Cardiac muscle cell (in vitro differentiated cells and primary cell): ENCODE measurements at places on chromosomes 4 and X. TPM values are rescaled to one million over a fixed set of nuclear protein-coding genes. Genes with fewer than 3 reads are reported as not detected.

Gene CITED1
- polyA plus RNA-seq = 1.0 TPM in 1 of 2 replicates, not detected in the other

DNA sequence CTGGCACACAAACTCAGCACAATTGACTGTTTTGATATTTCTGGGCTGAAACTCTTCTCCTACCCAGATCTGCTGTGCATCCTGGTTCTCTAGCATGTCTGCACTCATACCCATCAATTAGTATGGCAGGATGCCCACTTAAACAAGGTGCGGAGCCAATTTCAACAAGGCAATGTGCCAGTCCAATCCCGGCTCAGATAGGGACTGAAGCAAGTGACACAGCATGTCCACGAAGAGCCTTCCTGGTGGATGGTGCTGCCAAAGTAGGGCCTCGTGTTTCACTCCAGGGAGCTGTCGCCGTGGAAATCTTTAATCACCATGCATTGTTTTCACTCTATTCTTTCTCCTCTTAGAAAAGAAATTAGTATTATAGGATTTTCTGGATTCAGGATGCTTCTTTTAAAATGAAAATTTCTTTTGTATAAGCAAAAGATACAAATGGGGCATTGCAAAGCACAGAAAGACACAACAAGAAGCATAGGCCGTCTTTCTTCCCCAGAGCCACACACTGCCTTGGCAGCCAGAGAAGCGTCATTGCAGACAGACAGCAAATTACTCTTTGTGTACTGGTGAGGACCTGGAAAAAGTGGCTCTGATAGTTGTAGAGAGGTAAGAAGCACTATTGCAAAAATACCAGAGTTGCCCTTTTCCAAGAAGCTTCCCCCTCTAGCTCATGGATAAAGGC, 40.6 kb upstream of the LSM6 start:
- H3K27me3 ChIP-seq = no peaks in the 10 kb centered on the region
- no peaks in the 10 kb centered on the region for H3K4me1 ChIP-seq
- no peak for DNase-seq
- no peak overlapping the region for H3K27ac ChIP-seq
- no peak overlapping the region for H3K4me3 ChIP-seq
- H3K36me3 ChIP-seq = no peaks in the 10 kb centered on the region

- H3K27ac ChIP-seq = no peak overlapping the region
- no peak overlapping the region for H3K4me3 ChIP-seq
- no peaks in the 10 kb centered on the region for H3K4me1 ChIP-seq
- no peaks in the 10 kb centered on the region for H3K27me3 ChIP-seq
- DNase-seq = peak; percentile 63
- H3K36me3 ChIP-seq = no peaks in the 10 kb centered on the region
Observed at GRCh38 chr4:82744284-82744968, 54.2 kb downstream of the SCD5 start.

- no peak for DNase-seq
- no peaks in the 10 kb centered on the region for H3K36me3 ChIP-seq
- no peaks in the 10 kb centered on the region for H3K27me3 ChIP-seq
- no peak overlapping the region for H3K4me3 ChIP-seq
Observed at GRCh38 chr4:134499074-134499473, 297.5 kb upstream of the PABPC4L start.

- no peaks in the 10 kb centered on the region for H3K27me3 ChIP-seq
- H3K4me3 ChIP-seq = no peak overlapping the region
- no peaks in the 10 kb centered on the region for H3K4me1 ChIP-seq
- no peak for DNase-seq
- no peaks in the 10 kb centered on the region for H3K36me3 ChIP-seq
Observed at GRCh38 chr4:112775801-112776200, 138.9 kb downstream of the LARP7 start.

Gene UBE2D3
- 241 and 350 TPM in 2 replicates for polyA plus RNA-seq

Gene TMPRSS11D
- 0.27 TPM in 1 of 2 replicates, not detected in the other for polyA plus RNA-seq

DNA sequence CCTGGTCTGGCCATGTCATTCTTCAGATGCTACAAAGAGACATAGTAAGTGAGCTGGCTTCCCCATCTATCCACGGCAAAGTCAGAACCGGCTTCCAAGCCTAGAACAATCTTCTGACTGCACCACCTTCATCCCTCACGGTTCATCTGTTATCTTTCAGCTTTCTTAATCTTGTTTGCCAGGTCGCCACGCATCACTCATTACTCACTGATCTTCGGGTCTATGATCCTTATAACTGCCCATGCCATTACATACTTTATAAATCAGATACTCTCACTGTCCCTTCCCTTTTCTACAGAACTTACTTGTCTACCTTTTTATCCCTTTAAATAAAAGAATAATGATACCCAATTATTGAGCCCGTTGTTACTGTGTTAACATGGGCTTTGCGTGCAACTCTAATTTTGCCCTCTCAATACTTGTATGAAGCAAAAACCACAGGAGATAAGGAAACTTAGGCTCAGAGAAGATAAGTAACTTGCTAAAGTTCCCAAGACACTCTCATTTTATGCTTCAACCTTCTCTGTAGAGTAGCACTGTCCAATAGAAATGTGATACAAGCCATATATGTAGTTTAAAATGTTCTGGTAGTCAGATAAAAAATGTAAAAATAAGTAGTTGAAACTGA, 171.7 kb downstream of the AMELX start:
- H3K27ac ChIP-seq = no peak overlapping the region
- H3K36me3 ChIP-seq = no peaks in the 10 kb centered on the region
- H3K4me1 ChIP-seq = peaks cover 9% of the 10 kb centered on the region
- no peaks in the 10 kb centered on the region for H3K27me3 ChIP-seq
- DNase-seq = no peak
- no peak overlapping the region for H3K4me3 ChIP-seq

DNA sequence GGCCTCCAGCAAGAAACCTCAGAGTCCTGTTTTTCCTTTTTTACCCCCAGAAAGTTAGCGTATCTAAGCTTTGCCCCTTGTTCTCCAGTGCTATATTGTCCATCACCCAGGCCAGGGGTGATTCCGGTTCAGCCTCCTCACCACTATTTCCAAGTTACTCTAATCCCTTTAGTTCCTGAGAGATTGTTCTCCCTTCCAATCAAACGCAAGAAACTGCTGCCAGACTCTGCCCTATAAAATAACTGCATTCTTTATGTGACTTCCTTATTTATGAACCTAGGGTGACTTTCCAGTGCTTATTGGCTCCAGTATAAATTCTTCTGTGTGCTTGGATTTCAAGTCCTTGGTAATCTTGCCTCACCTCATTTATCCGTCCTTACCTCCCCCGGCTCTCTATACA, 65.7 kb downstream of the CLCN5 start:
- H3K4me1 ChIP-seq = peaks cover 14% of the 10 kb centered on the region
- no peak for DNase-seq
- no peaks in the 10 kb centered on the region for H3K36me3 ChIP-seq
- H3K27ac ChIP-seq = no peak overlapping the region
- no peak overlapping the region for H3K4me3 ChIP-seq
- no peaks in the 10 kb centered on the region for H3K27me3 ChIP-seq

Gene SLC25A6
- 370 and 468 TPM in 2 replicates for polyA plus RNA-seq

Gene IL13RA1
- polyA plus RNA-seq = 21.5 and 23.6 TPM in 2 replicates

- DNase-seq = peak; percentile 74
- no peaks in the 10 kb centered on the region for H3K4me1 ChIP-seq
- H3K27ac ChIP-seq = no peak overlapping the region
- H3K27me3 ChIP-seq = no peaks in the 10 kb centered on the region
- no peaks in the 10 kb centered on the region for H3K36me3 ChIP-seq
Observed at GRCh38 chr4:121728066-121728465, 31.3 kb upstream of the ANXA5 start.

Gene DGKK
- polyA plus RNA-seq = 0.15 and 0.47 TPM in 2 replicates

Gene TKTL2
- polyA plus RNA-seq = not detected in 2 replicates

Gene TDO2
- polyA plus RNA-seq = 1.4 and 2.5 TPM in 2 replicates

GRCh38 chr4:94559351-94559806, 107.6 kb downstream of the PDLIM5 start:
- DNase-seq = no peak
- H3K4me3 ChIP-seq = no peak overlapping the region

Gene POF1B
- 0.76 TPM in 1 of 2 replicates, not detected in the other for polyA plus RNA-seq

- H3K27ac ChIP-seq = no peak overlapping the region
- no peak overlapping the region for H3K4me3 ChIP-seq
- no peak for DNase-seq
- no peaks in the 10 kb centered on the region for H3K27me3 ChIP-seq
- no peaks in the 10 kb centered on the region for H3K4me1 ChIP-seq
- no peaks in the 10 kb centered on the region for H3K36me3 ChIP-seq
Observed at GRCh38 chrX:11992271-11992670, 146.0 kb upstream of the FRMPD4 start.

DNA sequence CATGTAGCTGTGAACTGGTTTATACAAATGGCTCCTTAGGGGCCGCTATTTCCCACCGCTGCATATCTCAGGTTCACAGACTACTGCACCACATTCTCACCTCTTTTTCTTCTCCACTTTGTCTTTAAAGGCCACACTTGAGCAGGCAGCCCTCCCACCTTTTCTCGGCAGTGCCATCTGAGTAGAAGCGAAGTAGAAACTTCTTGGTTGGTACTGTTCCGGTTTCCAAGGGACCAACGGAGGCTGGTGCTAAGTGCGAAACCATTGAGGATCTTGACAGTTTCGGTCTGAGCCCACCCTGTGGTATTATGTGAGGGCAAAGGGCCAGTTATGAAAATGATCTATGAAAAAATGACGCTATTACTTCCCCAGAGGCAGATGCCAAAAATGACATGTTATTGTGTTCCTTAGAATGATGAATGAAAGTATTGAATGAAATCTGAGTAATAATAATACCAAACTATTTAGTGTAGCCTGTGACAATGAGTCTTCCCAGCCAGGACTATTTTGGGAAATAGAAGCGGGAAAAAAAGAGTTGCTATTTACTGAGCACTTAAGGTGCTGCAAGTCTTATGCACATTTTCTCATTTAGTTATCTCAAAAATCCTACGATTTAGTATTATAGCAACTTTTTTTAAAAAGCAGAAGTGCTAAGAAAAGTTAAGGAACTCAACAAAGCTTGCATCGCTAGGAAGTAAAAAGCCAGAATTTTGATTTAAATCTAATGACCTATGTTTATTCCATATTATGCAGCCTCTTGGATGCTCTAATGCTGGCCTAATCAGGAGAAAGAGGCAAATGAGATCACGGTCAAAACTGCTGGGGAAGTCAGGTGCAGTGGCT, 29.6 kb upstream of the CHRNA9 start:
- DNase-seq = no peak
- H3K4me1 ChIP-seq = no peaks in the 10 kb centered on the region
- H3K36me3 ChIP-seq = no peaks in the 10 kb centered on the region
- no peaks in the 10 kb centered on the region for H3K27me3 ChIP-seq
- H3K27ac ChIP-seq = no peak overlapping the region
- H3K4me3 ChIP-seq = no peak overlapping the region

Gene CLNK
- not detected in 2 replicates for polyA plus RNA-seq

GRCh38 chr4:78876568-78877320, 62.5 kb downstream of the PAQR3 start:
- no peaks in the 10 kb centered on the region for H3K4me1 ChIP-seq
- no peak overlapping the region for H3K4me3 ChIP-seq
- H3K27me3 ChIP-seq = no peaks in the 10 kb centered on the region
- DNase-seq = peak; percentile 57

Gene IQSEC2
- polyA plus RNA-seq = 14.3 and 23.3 TPM in 2 replicates

GRCh38 chrX:149129767-149130166, 375.3 kb downstream of the IDS start:
- DNase-seq = no peak
- no peak overlapping the region for H3K4me3 ChIP-seq
- no peak overlapping the region for H3K27ac ChIP-seq
- H3K36me3 ChIP-seq = no peaks in the 10 kb centered on the region
- H3K27me3 ChIP-seq = no peaks in the 10 kb centered on the region

GRCh38 chr4:123659730-123660129, 263.1 kb downstream of the SPRY1 start:
- peaks cover 5% of the 10 kb centered on the region for H3K4me1 ChIP-seq
- DNase-seq = peak; percentile 8
- no peak overlapping the region for H3K4me3 ChIP-seq
- no peak overlapping the region for H3K27ac ChIP-seq

DNA sequence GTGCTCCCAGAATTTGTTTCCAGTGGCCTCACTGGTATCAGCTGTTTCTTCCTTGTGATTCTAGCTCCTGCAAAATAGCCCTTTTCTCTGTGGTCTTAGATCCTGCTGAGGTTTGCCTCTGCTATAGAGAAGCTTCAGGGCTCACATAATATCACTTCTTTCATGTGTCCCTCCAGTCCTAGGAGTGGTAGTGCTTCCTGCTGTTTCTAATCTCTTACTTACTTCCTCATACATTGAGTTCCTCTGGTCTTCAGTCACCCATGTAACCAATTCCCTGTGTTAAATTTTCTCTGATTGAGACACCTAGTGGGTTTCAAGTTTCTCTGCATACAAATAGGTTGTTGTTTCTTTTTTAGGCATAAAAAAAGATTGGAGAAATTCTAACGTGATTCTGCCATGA, 1567.9 kb downstream of the ARAP2 start:
- H3K27me3 ChIP-seq = no peaks in the 10 kb centered on the region
- no peaks in the 10 kb centered on the region for H3K4me1 ChIP-seq
- H3K27ac ChIP-seq = no peak overlapping the region
- H3K36me3 ChIP-seq = no peaks in the 10 kb centered on the region
- DNase-seq = no peak
- H3K4me3 ChIP-seq = no peak overlapping the region

Gene SOX3
- 0.24 TPM in 1 of 2 replicates, not detected in the other for polyA plus RNA-seq

DNA sequence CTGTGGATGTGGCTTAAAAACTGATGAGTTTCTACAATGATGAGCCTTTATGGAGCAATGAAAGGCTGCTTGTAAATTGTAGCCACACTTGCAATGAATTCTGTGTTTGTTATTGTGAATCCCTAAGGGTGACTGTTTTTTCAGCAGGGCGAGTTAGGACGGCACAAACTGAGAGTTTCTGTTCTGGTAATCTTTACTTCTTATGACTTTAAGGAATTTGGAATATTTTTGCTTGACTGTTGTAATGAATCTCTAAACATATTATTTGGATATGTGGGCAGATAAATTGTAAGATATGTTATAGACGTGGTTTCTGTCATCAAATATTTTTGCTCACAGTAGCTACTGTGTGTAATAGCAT, 22.2 kb downstream of the RBPJ start:
- peak overlapping the region; percentile 18 for H3K27ac ChIP-seq
- no peak overlapping the region for H3K4me3 ChIP-seq
- H3K4me1 ChIP-seq = peaks cover 16% of the 10 kb centered on the region
- H3K36me3 ChIP-seq = no peaks in the 10 kb centered on the region

GRCh38 chr4:148159793-148160192, 282.4 kb downstream of the NR3C2 start:
- DNase-seq = no peak
- H3K36me3 ChIP-seq = no peaks in the 10 kb centered on the region
- no peak overlapping the region for H3K4me3 ChIP-seq
- peaks cover 23% of the 10 kb centered on the region for H3K4me1 ChIP-seq
- H3K27ac ChIP-seq = no peak overlapping the region
